Activated naive CD8-positive, alpha-beta T cell treated with anti-CD3 and anti-CD28 coated beads, Interleukin-2, amount 10 ng/mL, durations not matched to agents 7 days and 5 days (primary cell): ENCODE measurements at places on chromosomes 2 and 18. TPM values are rescaled to one million over a fixed set of nuclear protein-coding genes. Genes with fewer than 3 reads are reported as not detected.

The ERCC3 gene
- 64.8 TPM for total RNA-seq

The NMUR1 gene
- 0.94 TPM for total RNA-seq

The C2orf72 gene
- 0.47 TPM for total RNA-seq

The INPP5D gene
- total RNA-seq = 135 TPM

The ANKRD44 gene
- total RNA-seq = 240 TPM

The NT5C1B gene
- total RNA-seq = not detected

The TAF4B gene
- 7.5 TPM for total RNA-seq

The CHRND gene
- not detected for total RNA-seq

The LTBP1 gene
- total RNA-seq = 0.23 TPM

The STPG4 gene
- 0.19 TPM for total RNA-seq

The NT5DC4 gene
- total RNA-seq = not detected

The CD8B2 gene
- total RNA-seq = 7.3 TPM
